ENCODE measurements at places on chromosomes 7 and 10.

GRCh38 chr10:85548034-85548433 lies 818.6 kb downstream of the GRID1 start:
- H3K4me1 ChIP-seq = no peaks in the 10 kb centered on the region
- no peak overlapping the region for H3K27ac ChIP-seq
- DNase-seq = no peak
- H3K4me3 ChIP-seq = no peak overlapping the region

- H3K27me3 ChIP-seq = peaks cover 38% of the 10 kb centered on the region
- H3K4me3 ChIP-seq = no peak overlapping the region
- no peak for DNase-seq
- H3K27ac ChIP-seq = no peak overlapping the region
- H3K4me1 ChIP-seq = peaks cover 12% of the 10 kb centered on the region
Observed at GRCh38 chr10:13848520-13849445, 262.0 kb downstream of the PRPF18 start.

DNA sequence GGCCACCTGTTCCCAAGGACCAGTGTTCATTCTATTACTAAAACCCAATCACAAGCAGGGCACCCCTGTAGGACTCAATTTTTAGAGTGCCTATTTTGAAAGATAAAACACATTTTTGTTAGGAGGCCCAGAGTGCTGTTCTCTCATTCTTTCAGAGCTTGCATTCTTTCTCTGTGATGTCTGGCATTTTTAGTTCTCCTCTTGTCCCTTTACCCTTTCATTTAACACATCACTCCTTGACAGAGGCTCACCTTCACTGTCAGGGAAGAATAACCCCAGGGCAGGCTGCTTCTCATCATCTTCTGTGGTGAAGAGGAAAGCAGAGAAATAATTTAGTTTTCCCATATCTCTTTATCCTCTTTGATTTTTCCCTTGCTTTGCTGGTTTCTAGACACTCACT lies 73.9 kb downstream of the CHRM2 start:
- H3K36me3 ChIP-seq = no peaks in the 10 kb centered on the region
- DNase-seq = no peak
- no peaks in the 10 kb centered on the region for H3K4me1 ChIP-seq
- no peak overlapping the region for H3K4me3 ChIP-seq
- H3K27me3 ChIP-seq = no peaks in the 10 kb centered on the region
- H3K27ac ChIP-seq = no peak overlapping the region

DNA sequence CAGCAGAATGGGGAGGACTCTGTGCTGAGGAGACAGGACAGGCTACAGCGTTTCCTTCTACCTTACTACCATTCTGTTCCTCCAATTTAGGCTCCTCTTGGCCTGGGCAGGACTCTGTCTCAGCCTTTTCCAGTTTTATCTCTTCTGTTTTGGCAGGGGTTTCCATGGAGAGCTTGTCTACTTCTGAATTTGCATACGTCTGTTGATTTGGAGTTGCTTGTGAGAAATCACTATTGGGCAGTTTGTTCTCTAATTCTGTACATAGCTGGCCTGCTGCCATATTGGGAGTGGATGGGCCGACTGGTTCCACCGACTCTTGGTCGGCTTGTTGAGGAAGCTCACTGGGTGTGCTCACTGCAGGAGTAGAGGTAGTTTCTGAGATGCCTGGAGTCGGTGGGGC lies 136.8 kb downstream of the GALNT11 start:
- no peak for DNase-seq
- H3K4me1 ChIP-seq = peaks cover 14% of the 10 kb centered on the region
- no peaks in the 10 kb centered on the region for H3K27me3 ChIP-seq
- H3K36me3 ChIP-seq = peaks cover 84% of the 10 kb centered on the region
- peak overlapping the region; percentile 2 for H3K27ac ChIP-seq

- no peaks in the 10 kb centered on the region for H3K36me3 ChIP-seq
- peaks cover 9% of the 10 kb centered on the region for H3K27me3 ChIP-seq
- H3K4me3 ChIP-seq = no peak overlapping the region
Observed at GRCh38 chr10:13560597-13560996, 26.2 kb upstream of the PRPF18 start.

GRCh38 chr7:135731-136645 lies 56.4 kb upstream of the FAM20C start:
- H3K4me1 ChIP-seq = no peaks in the 10 kb centered on the region
- H3K36me3 ChIP-seq = no peaks in the 10 kb centered on the region
- DNase-seq = no peak
- no peak overlapping the region for H3K4me3 ChIP-seq
